NCI-H1092 treated with DMSO at 0.1 percent for 48 hours (cell line): ENCODE measurements at places on chromosomes 1 and 21.

DNA sequence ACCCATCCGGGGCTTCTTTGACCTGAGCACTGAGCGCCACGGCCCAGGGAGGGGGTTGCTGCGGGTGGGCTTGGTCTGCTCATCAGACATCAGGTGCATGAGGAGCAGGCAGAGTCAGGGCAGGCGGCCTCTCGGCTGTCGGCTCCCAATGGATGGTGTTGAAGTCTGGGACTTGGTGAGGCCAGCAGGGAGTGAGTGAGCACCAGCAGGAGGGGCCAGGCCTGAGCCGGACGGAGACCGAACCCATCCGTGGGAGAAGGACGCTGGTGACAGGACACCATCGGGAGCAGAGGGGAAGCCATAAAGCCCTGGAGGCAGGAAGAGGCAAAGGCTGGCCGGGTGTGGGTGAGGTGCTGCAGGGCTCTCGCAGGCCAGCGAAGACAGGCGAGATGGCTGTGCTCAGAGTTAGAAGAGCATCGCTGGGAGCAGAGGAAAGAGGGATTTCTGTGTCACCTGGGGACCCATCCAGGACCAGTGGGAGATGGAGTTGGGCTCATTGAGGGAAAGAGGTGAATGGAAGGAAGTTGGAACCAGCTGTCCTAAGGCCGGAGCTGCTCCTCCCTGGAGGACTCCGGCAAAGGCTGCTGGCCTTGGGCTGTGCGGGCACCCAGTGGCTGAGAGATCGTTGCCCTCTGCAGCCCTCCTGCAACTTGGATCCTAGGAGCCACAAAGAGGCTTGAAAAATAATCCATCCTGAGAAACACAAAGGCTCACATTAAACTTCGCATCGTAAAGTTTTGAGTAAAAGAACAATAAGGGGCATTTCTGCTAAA lies 49.9 kb downstream of the PDE9A start:
- no peak for DNase-seq

- DNase-seq: no peak
Measured at GRCh38 chr1:233477359-233477758, 136.5 kb upstream of the KCNK1 start.

- DNase-seq: no peak
Measured at GRCh38 chr1:198656500-198656932, 17.7 kb downstream of the PTPRC start.

GRCh38 chr1:51956528-51957509 lies 33.7 kb downstream of the RAB3B start:
- peak; percentile 33 for DNase-seq
